Activated gamma-delta T cell (primary cell): ENCODE measurements at places on chromosomes 6 and 20.

DNA sequence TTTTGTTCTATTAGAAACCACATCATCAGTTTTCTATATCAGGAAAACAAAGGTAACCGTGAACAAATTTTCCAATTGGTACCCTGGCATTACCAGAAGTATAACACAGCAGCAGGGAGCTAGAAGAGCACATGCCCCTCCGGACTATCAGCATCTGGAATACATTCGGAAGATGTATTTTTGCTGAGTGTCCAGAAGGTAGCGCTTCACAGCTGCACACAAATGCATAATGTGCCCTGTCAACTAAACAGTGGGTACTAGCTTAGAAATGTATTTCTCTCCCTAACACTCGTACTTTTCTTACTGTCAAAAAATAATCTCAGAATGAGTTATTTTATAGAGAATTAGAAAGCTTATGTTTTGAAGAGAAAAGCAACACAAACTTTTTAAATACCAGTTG lies 77.6 kb downstream of the HUS1B start:
- DNase-seq: no peak

DNA sequence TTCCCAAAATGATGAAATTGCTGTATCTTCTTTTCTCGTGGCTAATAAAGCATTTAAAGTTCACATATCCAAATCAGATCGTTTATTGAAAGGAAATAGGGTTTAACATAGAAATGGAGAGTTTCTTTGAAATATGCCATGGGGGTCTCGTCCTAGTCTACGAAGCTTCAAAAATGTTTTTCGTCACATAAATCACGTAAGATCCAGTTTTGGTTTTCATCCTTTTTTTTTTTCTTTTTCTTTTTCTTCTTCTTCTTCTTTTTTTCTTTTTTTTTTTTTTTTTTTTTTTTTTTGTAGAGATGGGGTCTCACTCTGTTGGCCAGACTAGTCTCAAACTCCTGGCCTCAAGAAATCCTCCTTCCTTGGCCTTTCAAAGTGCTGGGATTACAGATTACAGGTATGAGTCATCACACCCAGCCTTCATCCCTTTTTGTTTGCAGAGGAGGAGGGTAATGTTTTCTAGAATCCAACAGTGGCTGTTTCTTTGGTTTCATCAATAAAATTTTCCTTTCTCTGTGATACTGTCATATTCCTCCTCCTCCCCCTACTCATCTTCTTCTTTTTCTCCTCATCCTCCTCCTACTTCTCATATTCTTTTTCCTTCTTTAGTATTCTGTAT lies 94.7 kb upstream of the LOC128125822 start:
- DNase-seq: no peak

DNA sequence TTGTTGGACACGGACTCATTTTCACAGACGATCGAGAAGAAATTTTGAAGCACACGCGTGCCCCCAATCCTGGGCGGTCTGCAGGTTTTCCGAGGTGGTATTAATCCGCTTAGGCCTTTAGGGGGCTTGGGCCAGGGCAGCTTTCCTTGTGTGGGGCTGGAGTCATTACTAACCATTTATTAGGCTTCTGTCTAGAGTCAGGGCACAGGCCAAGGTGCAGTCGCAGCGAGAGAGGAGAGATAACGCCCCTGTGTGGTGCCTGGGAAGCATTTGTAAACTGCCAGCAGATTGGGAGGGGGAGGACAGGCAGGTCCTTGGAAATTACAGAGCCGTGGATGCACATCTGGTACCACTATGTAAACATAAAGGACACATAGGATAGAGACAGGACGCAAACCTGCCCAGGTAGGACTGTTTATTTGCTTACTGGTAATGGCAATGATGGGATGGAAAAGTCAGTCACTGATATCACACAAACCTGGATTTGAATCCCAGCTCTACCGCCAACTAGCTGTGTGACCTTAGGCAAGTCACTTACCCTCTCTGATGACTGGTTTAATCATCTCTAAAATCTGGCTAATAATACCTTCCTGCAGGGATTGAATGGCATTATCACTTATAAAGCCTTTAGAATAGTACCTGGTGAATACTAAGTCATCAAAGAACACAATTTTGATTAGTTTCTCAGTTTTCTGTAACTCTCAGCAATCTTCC lies 76.4 kb downstream of the TMEM242 start:
- no peak for DNase-seq

GRCh38 chr6:54308289-54308985 lies at the start of gene TINAG:
TINAG (plus strand) TSS chr6:54308441; CDS start chr6:54308551, 110 bp downstream.
- DNase-seq: no peak

DNA sequence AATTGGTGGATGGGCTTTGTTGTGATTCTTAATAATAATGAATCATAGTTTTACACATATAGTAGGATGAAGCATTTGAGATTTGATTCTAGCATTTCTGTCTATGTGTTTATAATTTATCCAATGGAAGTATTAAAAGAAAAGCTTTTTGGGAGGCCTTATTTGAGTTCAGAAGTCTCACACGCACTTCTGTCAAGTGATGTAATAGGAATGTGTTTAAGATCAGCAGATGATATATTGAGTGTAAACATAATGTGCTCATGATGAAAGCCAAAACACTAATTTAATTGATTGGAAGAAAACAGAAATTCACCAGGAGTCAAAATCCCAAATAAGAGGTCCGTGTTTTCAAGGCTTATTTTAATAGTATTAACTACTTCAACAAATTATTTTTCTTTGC lies 435.6 kb upstream of the HSF2 start:
- no peak for DNase-seq

GRCh38 chr20:17969884-17970409 lies 1.1 kb downstream of the MGME1 start:
- DNase-seq: no peak

GRCh38 chr20:63690898-63691710 lies 5.3 kb upstream of the TNFRSF6B start:
- no peak for DNase-seq

DNA sequence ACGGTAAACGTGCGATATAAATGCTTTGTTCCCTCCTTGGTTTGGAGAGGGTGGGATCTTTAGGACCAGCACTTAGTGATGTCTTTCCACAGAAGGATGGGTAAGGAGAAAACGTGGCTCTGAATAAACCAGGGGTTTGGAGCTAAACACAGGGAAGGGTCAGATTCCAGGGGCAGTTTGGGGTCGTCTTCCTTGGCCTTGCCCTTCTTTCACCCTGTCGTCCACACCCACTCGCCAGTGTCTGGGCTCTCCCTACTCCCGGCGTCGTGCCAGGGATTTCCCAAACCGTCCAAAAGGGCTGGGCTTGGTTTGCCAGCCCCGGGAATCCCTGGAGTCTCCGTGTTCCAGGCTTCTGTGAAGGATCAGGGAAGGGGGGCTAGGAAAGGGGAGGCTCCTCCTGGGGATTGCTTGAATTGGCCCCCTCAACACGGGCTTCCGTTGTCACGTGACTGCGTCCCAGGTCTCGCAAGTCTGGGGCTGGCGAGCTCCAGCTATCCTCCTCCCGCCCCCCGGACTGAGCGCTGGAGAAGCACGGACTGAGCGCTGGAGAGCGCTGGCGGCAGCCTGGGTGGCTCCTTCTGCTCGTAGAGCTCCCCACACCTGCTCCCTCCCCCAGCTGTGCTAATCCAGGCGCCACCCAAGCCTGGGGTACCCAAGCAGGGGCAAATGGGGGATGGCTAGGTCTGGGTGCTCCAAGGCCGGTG lies 9.4 kb upstream of the ARMC12 start:
- DNase-seq: no peak

- no peak for DNase-seq
Observed at GRCh38 chr6:90297115-90297866, 648 bp upstream of the BACH2 start.

DNA sequence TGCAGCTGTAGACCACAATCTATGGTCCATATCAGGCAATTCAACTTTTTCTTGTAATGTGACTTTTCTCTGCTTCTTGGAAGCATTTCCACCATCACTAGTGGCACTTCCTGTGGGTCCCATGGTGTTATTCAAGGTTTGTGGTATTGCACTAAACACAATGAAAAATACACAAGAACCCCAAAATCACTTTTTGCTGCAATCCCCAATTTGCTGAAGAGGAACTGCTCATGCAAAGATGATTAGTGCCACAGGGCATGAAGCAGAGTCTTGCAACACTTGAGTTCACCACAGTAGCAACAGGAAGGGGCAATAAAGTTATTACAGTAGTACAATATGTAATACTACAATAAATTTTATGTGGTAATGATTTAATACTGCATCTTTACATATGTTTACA lies 16.8 kb upstream of the TAAR1 start:
- DNase-seq: no peak

DNA sequence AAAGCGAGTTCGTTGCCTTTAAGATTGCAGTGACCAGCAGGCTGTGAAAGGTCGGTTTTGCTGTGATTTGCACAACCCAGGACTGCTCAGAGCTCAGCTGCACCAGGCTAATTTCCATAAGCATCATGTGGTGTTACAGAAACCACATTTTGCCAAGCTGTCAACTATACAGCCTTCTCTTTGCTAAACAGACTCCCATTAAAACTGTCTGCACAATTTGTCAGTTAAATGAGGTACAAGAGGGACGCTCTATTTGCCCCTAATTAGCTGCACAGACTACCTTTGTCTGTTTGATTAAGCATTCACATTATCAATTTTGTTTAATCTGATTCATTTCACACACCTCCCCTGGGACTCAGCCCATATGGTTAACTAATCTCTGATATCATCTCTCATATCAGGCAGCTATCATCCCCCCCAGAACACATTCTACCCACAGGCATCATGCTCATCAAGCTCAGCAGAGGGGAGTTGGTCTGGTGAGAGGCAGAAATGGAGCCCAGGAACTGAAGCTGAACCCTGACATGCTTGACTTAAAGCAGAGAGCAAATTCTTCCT lies 62.1 kb downstream of the OLIG3 start:
- DNase-seq: no peak

- DNase-seq: no peak
Observed at GRCh38 chr6:57182017-57182432, 9.9 kb downstream of the BAG2 start.

GRCh38 chr6:108565091-108565766 lies 4.5 kb downstream of the FOXO3 start:
- no peak for DNase-seq

GRCh38 chr20:9981829-9982228 lies 53.0 kb upstream of the ANKEF1 start:
- no peak for DNase-seq

- DNase-seq: no peak
Observed at GRCh38 chr6:165245701-165246100, 63.7 kb downstream of the C6orf118 start.

GRCh38 chr6:144285548-144285797 lies 338 bp downstream of the UTRN start:
- DNase-seq: no peak

DNA sequence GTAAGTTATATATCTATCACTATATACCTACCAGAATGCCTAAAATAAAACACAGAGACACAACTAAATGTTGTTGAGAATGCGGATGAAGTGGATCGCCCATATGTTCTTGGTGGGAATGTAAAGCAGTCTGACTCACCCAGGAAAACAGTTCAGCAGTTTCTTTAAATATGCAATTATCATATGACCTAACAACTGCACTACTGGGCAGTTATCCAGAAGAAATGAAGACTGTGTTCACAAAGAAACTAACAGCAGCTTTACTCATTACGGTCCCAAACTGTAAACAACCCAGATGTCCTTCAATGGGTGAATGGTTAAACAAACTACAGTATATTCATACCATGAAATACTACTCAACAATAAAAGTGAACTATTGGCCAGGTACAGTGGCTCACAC lies 14.3 kb upstream of the ZC3H12D start:
- DNase-seq: no peak

DNA sequence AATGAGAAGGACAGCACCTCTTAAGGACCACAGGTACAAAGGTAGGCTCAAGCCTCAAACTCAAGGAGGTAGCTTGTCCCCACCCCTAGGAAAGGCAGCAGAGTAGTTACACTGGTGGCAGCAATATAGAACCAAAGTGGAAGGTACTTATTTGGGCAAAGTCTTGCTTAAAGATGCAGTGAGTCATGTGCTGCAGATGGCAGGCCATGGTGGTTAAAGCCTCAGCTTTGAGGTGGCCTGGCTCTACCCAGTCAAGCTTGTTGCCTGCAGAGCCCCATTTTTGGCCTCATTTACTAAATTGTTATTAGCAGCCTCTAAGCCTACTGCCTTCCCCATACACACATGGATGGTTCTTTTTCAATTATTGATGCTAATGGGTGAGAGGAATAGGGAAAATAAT lies 146.0 kb downstream of the ELOVL4 start:
- no peak for DNase-seq

DNA sequence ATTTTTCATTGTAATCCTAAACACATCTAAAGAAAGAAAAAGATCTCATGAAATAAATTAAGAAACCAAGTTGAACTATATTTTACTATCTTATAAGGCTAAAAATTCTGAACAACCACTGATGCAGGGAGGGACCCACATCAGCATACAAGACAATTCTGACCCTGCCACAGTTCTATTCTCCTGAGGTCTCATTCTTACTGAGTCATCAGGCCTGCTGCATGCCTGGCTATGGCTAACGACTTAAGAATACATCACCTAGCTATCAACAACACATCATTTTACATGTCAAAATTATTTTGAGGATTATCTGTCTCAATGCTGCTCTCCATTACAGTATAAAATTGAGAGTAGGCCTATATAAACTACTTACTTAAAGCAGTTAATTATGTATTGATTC lies 52.9 kb downstream of the FBXL4 start:
- no peak for DNase-seq

GRCh38 chr6:63636518-63637021 lies 968 bp downstream of the PHF3 start:
- peak; percentile 13 for DNase-seq

GRCh38 chr6:150322466-150322871 lies 46.3 kb upstream of the IYD start:
- no peak for DNase-seq

DNA sequence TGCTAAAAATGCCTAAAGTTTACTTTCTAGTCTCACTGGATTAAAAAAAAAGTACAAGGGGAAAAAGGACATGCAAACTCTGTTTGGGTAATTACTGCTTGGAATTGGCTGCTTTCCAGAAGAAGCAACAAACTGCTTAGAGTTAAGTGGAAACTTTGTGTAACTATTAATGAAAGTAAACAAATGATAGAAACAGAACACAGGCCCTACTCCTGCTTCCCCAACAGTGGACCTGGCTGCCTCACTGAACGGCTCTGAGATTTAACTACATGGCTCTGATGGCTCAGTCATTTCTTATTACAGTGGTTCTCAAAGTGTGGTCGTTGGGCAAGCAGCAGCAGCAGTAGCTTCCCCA lies 108.5 kb downstream of the MAN1A1 start:
- no peak for DNase-seq

- DNase-seq: no peak
Observed at GRCh38 chr20:13546497-13547131, 92.1 kb downstream of the TASP1 start.

GRCh38 chr6:14540276-14540675 lies 422.7 kb downstream of the CD83 start:
- no peak for DNase-seq

- no peak for DNase-seq
Observed at GRCh38 chr6:3334555-3334954, 75.8 kb downstream of the PSMG4 start.
